ENCODE measurements at places on chromosomes 2 and 18. TPM values are rescaled to one million over a fixed set of nuclear protein-coding genes. Genes with fewer than 3 reads are reported as not detected.

Gene ARHGEF4
- 2.6 TPM for total RNA-seq

Gene SOWAHC
- 0.44 TPM for total RNA-seq

Gene FHOD3
- not detected for total RNA-seq

Gene MC5R
- total RNA-seq = not detected

Gene HOXD13
- total RNA-seq = not detected

DNA sequence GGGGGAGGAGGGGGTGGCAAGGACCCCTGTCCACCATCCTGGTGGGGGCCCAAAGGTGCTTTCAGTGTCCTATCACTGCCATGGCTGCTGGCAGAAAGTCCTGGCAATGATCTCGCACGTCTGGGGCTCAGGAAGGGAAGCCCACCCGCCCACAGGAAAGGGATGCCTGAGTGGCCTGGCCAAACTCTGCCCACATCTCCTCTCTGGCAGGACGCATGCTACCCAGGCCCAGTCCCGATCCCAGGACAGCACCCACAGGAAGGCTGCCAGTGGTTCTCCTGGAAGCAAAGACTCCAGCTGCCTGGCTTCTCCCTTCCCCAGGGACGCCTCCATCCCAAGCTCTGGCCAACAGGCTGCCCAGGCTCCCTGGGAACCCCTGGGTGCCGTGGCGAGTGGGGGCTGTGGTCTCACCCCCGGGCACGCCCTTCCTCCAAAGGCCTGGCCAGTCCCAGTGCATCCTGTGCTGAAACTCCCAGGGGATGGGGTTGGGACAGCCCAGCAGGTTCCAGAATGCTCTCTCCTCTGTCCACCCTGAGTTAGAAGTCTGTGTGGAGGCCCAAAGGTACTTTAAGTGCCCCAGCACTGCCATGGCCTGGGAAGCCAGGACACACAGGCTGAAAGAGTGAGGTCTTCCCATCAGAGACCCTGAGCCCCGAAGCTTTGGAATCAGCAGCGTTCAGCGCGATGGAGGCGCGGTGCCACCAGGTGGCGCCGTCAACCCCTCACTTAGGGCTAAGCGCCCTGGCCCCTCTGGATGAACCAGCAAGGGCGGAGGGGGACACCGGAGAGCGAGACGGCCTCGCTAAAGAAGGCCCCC lies 29.8 kb upstream of the TAF1B start:
- peaks cover 12% of the 10 kb centered on the region for H3K4me1 ChIP-seq
- no peak overlapping the region for H3K4me3 ChIP-seq
- no peak overlapping the region for H3K27ac ChIP-seq
- no peaks in the 10 kb centered on the region for H3K27me3 ChIP-seq
- DNase-seq = peak; percentile 75

- H3K4me3 ChIP-seq = no peak overlapping the region
- no peaks in the 10 kb centered on the region for H3K4me1 ChIP-seq
- DNase-seq = peak; percentile 31
- no peaks in the 10 kb centered on the region for H3K36me3 ChIP-seq
- no peaks in the 10 kb centered on the region for H3K27me3 ChIP-seq
Measured at GRCh38 chr18:48711651-48712486, 173.0 kb downstream of the CTIF start.

GRCh38 chr2:160920791-160921303 lies 239.4 kb upstream of the TANK start:
- no peak overlapping the region for H3K4me3 ChIP-seq
- DNase-seq = no peak
- no peaks in the 10 kb centered on the region for H3K36me3 ChIP-seq
- no peaks in the 10 kb centered on the region for H3K27me3 ChIP-seq
- H3K27ac ChIP-seq = no peak overlapping the region

DNA sequence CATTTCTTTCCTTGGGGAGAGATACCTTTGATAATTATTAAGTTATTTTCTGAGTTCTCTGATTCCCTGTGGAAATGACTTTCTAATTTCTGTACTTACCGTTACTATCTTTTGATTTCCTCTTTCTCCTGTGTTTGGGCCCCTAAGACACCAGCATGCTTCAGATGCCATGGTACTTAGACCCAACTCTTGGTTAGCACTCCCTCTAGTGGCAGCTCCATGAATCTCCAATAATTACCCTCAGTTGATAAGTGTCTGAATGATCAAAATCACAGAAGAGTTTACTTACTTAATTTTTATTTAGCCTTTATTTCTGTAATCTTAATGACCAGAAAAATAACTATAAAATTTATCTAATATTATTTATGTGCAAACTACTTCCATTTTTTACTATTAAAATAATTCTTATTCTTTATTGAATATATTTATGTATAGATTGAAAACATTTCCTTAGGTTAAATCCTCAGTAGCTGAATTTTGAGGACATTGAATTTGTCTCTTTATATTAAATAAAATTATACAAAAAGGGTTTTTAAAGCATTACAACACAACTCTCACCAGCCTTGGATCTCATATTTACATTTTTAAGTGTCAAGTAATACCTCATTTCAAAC lies 300.4 kb downstream of the KCNS3 start:
- peak; percentile 54 for DNase-seq
- no peaks in the 10 kb centered on the region for H3K4me1 ChIP-seq
- no peak overlapping the region for H3K4me3 ChIP-seq
- peaks cover 11% of the 10 kb centered on the region for H3K27me3 ChIP-seq
- no peak overlapping the region for H3K27ac ChIP-seq
